CD8-positive, alpha-beta memory T cell (primary cell): ENCODE measurements at places on chromosomes 2 and 18.

GRCh38 chr18:35158728-35159450, 81.9 kb upstream of the ZNF397 start:
- DNase-seq: no peak

DNA sequence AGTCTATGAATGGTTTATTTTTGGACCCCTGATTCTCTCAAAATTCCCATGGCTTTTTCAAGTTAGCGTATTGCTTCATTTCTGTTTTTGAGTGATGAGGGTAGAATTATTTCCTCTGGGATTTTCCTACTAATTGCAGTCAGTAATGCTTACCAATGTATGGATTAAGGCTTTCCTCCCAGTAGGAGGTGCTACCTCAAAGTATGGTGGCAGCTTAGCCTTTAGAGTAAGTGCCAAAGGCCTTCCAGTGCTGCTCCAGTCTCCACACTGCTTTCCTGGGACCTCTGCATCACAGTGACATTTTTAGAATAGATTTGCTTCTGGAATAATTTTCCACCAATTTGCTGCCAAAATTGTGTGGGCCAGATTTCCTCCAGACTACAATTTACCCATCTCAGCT, 16.2 kb upstream of the SSB start:
- no peak for DNase-seq

DNA sequence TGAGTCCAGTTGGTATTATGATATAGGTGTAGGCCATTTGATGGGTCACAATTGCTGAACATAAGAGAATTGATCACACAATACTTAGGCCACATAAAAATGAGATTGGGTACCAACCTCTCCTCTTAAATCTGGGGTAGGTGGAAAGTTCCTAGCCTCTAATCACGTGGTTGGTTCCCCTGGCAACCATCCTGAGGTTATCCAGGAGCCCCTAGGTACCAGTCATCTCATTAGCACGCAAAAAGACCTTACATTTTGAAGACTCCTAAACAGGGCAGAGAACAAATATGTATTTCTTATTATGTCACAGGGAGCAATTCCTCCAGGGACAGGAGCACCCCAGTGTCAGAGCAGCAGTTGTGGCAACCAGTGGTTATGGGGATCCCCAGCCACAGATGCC, 12.7 kb upstream of the SELENOI start:
- DNase-seq: no peak

GRCh38 chr2:181371782-181372645, 85.2 kb upstream of the ITGA4 start:
- no peak for DNase-seq

DNA sequence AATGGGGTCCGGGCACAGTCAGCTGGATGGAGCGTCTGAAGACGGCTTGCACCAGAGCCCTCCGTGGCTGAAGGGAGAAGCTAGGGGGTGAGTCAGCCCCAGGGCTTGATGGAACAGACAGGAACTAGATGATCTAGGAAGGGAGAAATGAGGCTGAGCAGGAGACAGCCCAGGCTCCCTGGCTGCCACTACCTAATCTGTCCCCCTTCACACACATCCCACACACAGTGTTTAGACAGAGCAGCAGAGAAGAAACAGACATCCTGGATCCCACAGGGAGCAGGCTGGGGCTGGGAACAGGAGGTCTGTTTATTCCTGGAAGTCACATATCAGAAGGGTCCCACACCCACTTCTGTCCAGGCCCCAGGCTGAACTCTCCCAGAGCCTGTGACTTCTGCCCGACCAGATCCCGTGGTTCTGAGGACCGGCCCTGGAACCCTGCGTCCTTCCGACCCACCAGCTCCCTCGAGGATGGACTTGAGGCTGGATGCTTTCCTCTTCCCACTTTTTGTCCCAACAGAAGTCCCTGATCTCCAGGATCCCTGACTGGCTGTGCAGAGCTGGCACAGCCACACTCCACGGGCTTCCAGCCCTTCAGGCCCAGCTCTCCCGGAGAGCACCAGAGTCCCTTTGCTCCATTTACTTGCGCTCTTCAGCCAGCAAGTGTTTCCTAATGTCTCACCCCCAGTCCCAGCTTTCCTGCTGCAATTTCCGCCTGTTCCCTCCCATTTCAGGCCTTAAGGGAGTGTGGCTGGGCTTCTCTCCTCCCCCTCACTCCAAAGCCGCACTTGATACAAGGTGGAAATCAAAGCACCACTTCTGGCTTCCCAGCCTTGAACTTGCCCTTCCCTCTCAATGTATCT, 1.5 kb upstream of the GPBAR1 start:
- DNase-seq: no peak

DNA sequence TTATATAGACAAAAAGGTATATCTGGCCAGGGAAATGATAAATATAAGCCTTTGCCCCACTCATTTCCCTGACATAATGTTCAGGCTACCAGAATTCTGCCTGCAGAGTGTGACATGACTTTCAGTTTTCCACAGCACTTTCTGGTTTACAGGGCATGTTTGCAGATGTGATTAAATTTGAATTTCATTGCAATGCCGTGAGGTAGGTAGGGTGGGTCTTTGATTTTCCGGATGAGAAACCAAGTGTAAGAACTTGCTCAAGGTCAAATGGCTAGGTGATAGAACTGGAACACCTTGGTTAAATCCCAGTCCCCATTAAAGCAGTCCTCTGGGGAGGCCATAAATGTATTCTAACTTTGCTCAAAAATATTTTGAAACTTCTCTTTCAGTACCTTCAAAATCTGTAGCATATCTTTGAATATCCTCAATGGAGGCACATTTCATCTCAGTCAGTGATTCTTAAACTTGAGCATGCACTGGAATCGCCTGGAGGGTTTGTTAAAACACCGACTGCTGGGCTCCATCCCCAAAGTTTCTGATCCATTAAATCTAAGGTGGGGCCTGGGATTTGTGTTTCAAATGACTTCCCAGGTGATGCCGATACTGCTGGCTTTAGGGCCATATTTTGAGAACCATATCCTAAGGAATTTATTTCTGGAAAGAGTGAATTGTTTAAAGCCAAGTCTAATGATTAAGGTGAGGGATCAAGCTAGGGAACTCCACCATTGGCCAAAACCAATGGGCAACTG, 35.0 kb downstream of the MRPL33 start:
- no peak for DNase-seq

DNA sequence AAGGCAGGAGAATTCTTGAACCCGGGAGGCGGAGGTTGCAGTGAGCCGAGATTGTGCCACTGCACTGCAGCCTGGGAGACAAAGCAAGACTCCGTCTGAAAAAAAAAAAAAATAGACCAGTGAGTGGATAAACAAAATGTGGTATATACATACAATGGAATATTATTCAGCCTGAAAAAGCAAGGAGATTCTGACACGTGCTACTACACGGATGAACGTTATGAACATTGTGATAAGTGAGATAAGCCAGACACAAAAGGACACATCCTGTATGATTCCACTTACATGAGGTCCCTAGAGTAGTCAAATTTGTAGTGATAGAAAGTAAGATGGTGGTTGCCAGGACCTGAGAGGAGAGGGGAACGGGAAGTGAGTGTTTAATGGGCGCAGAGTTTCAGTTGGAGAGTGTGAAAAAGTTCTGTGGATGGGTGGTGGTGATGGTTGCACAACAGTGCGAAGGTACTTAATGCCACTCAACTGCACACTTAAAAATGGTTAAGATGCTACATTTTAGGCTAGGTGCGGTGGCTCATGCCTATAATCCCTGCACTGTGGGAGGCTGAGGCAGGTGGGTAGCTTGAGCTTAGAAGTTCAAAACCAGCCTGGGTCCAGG, 38.3 kb downstream of the NIFK start:
- no peak for DNase-seq

- peak; percentile 36 for DNase-seq
These were observed 17.0 kb upstream of the CIDEA start for GRCh38 chr18:12236934-12237832.

DNA sequence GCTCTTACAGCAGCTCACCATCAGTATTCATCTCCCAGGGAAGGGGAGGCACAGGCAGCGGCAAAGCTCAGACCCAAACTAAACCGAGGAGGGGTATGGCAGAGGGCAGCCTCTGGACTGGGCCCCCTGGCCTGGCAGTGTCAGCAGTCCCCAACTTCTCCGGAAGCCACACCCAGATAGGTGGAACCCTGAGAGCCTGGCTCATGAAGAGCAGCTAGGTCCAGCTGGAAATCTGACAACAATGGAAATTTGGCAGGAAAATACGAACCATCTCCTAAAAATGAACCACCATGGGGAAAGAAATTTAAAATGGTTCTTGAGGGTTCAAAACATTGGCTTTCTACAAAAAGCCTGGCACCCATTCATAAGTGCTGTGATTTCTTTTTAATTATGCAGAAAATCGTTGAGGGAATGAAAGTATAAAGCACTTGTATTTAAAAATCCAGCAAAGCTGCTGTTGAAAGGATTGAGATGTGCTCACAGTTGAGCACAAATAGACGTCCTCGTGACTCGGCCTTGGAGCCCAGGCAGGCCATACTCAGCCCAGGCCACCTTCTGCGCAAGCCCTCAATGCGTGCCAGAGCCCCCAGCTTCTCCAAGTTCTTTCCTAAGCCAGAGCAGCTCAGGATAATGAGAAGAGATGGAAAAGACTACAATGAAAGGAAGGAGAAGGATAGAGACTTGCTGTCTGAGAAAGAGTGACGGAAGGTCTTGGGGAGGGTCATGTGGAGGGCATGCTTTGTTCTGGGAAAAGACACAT, 93.0 kb downstream of the COL6A3 start:
- no peak for DNase-seq

- no peak for DNase-seq
These were observed 53.2 kb downstream of the DIS3L2 start for GRCh38 chr2:232014681-232015080.

GRCh38 chr2:1538663-1539062, 125.4 kb downstream of the TPO start:
- no peak for DNase-seq

- DNase-seq: peak; percentile 78
These were observed 882 bp downstream of the ZBTB14 start for GRCh38 chr18:5294457-5295230.

DNA sequence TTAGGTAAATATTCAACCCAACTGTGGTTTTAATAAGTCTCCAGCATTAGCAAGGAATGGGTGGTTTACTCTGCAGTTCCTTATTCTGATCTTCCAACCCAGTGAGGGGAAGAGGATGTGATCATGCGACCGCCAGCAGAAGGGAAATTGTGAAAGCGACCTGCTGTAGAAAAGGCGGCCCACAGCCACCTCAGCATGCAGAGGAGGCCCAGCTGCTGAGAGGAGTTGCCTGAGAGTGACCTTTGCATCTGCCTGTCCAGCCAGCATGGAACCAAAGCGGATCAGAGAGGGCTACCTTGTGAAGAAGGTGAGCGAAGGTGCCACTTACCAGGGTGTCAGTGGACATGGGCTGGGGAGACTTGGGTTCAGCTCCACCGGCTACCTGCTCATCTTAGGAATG, at the start of gene PLEK:
PLEK (plus strand) TSS at position 196 of the 400 bp plus-strand sequence; CDS start at position 266, 70 bp downstream.
- no peak for DNase-seq

- DNase-seq: no peak
These were observed 61.8 kb downstream of the FMNL2 start for GRCh38 chr2:152396763-152397162.

GRCh38 chr18:45957100-45957499, 10.0 kb downstream of the EPG5 start:
- no peak for DNase-seq
